Right renal cortex interstitium (tissue), 3 donors: ENCODE measurements at places on chromosomes 16 and 17. TPM values are rescaled to one million over a fixed set of nuclear protein-coding genes. Genes with fewer than 3 reads are reported as not detected.

IL21R gene
- 0.18 TPM for polyA plus RNA-seq

ZSCAN10 gene
- not detected for polyA plus RNA-seq

- DNase-seq: no peak
Observed at GRCh38 chr17:79631640-79632431, 21.0 kb upstream of the RBFOX3 start.

GRCh38 chr16:81483064-81483969, 38.7 kb downstream of the CMIP start:
- DNase-seq: no peak
